ENCODE measurements at places on chromosomes 13 and 19.

- DNase-seq: no peak
Observed at GRCh38 chr13:48990900-48991299, 15.2 kb downstream of the FNDC3A start.

GRCh38 chr19:16266586-16266942 is 58.1 kb upstream of the KLF2 start:
- DNase-seq: no peak

DNA sequence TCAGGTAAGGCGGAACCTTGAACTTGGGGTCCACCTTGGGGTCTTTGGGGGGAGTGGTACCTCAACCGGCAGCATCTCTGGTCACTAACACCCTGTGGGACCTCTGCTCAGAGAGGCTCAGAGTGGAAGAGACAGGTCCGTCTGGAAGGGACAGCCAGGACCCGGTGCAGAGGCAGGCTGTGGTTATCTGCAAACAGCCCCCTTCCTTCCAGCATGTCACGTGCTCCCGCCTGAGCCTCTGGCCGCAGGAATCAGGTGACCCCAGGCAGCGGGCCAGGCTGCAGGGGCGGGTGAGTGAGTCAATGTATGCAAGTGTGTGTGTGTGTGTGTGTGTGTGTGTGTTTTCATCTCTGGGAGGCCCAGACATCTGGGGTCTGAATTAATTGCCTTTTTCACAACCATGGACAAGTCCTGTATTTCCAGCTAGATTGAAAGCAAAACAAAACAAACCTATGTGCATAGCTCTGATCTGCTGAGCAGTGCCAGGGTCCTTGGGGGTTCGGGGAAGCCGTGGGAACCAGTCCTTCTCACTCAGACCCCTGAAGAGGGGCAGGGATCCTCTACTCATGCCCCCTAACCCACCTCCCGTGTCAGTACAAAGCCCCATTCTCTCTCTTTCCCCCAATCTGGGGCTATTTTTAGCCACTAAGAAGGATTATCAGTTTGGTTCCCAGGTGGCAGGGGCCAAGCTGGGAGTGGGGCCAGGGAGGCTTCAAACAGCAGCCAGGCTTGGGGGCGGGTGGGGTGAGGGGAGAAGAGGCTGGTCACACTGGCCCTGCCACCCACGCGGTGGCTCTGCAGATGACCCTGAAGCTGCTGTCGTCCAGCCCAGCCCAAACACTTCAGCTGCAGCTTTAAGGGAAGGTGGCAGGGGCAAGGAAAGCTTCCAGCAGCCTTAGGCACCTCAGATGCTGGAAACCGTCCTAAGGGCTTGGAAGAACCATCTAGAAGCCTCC is 31.4 kb downstream of the CERS4 start:
- DNase-seq: peak; percentile 86

DNA sequence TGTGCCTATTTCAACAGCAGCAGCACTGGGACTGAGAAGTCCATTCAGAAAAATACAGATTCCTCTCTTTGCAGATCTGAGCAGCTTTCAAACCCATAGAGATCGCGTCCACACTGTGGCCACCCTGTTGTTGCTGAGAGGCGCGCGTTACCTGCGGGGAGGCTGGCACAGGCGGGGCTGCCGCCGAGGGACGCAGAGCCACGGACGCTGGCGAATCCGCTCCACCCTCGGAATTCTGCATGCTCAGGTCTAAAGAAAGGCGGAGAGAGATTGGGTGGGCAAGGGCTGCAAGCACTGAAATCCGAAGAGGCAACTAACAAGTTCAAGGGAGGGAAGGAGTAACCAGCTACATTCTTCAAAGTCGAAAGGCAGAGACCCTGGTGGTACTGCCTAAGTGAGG is 63.0 kb downstream of the RFX2 start:
- no peak for DNase-seq

DNA sequence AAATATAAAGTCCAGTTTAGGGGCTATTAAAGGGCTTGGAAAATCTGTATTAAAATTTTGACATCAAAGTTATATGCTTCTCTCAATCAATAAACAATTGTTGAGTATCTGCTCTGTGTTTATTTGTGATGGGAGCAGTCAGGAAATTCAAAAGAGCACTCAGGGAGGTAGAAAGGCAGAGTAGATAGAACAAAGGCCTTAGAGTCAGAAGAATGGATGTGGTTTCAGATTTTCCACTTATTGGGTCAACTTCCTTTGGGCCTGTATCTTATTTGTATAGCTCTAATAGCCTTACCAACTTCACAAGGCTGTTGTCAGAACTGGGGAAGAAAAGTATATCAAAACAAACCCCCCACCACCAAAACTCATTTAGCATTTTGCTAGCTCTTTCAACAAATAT is 302.6 kb downstream of the SPRY2 start:
- DNase-seq: no peak

GRCh38 chr13:80276371-80277289 is 64.3 kb downstream of the SPRY2 start:
- DNase-seq: no peak

- DNase-seq: no peak
Observed at GRCh38 chr13:112513761-112514160, 74.2 kb downstream of the TUBGCP3 start.

- DNase-seq: no peak
Observed at GRCh38 chr19:44767295-44768180, 10.2 kb upstream of the CBLC start.

Data from HCEC 1CT (cell line).